Cardiac muscle cell (in vitro differentiated cells and primary cell): ENCODE measurements at places on chromosomes 4 and X.

GRCh38 chrX:154822029-154822428 lies 12.4 kb downstream of the SMIM9 start:
- no peak for DNase-seq

DNA sequence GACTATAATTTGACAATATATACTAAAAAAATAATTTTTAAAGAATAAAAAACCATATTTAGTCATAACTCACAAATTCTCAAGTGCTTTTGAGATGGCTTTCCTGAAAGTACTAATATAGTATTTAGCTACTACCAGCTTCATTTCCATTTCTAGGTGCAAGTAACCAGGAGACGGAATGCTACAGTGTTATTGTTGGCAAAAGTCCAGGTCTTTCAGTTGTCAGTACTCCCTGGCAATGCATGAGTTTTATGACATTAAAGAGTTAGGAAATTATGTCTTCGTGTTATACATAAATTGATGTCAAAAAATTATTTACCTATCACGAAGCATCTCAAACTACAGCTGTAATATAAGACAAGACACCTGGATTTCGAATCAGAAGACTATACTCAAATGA lies 45.0 kb downstream of the TMEM47 start:
- peak; percentile 17 for DNase-seq

- no peak for DNase-seq
These were observed 99.8 kb upstream of the TEX13D start for GRCh38 chrX:124232523-124233201.

DNA sequence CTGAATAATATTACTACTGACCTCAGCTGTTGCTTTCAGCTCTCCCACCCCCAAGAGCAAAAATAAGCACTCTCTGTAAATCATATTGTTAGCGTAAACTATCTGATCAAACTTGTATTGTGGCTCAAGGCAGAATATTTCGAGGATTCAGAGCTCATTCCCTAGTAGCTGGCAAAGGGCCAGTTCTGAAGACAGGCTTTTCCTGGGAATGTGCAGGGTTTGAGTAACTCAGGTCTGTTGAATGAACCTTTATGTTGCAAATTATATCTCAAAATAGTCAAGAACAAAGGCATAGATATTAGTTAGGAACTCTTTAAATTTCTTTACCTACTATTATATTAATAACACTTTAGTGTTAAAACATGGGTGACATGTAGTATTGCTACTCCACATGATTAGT lies 454.9 kb downstream of the CCSER1 start:
- no peak for DNase-seq

- no peak for DNase-seq
These were observed 9.6 kb downstream of the SLC25A5 start for GRCh38 chrX:119477812-119478232.

DNA sequence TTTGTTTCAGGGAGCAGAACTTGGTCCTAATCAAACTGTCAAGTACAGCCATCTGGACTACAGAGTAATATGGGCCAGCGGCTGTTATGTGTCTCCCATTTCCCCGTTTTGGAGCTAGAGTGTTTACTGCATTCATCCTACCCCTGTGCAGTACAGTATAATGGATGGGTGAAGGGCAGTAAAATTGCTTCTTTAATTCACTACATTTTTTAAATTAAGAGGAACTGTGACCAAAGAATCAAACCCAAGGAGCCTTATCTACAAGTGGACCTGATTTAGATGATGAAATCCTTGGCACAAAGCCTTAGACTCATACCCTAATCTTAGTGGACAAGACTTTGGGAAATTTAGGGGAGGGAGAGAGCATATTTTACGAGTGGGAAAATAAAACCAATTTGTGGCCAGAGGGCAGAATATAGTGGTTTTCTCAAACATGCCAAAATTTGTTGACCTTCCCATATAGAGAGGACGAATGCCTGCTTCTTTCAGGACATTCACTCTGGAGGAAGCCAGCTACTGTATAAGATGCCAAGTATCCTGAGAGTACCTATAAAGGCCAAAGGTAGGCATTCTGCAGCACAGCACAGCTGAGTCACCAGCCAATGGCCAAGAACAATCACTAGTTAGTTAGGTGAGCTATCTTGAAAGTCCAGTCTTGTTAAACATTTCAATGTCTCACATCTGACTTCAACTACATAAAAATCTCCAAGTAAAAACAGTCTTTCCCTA lies 253.8 kb upstream of the KCNIP4 start:
- DNase-seq, result no peak
